NCI-H2171 (cell line): ENCODE measurements at places on chromosomes 7 and 10.

GRCh38 chr10:35336921-35337823 is 863 bp downstream of the CCNY start:
- peak; percentile 30 for DNase-seq

DNA sequence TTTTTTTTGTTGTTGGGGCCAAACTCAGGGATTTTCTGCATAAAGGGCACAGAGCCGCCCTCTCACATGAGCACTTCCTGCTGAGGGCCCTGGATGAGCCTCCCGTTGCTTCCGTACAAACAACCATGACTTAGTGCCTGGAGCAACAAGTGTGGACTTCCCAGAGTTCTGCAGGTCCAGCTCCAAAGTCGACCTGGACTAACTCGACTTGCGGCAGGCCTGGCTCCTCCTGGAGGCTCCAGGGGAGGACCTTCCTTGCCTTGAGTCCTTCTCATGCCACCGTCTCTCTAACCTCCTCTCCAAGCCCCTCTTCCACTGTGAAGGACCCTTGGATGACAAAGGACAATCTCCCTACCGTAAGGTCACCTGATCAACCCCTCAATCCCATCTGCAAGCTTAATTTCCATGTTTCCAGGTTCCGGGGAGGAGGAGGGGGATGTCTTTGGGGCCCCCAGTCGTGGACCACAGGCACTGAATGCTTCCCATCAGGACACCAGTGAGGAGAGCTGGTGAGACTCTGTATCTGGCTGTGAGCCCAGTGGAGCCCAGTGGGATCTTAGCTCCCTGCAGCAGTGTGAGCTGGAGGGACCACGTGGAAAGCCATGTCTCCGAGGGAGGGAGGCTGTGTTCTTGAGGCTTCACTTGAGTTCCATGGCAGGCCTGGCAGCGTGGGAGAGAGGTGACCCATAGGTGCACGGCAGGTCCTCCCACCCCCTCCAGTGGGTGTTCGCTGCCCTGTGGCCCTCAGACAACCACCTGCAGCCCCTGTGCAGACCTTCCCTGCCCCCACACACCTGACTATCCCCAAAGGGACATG is 199.5 kb upstream of the PPP2R2D start:
- DNase-seq = no peak

DNA sequence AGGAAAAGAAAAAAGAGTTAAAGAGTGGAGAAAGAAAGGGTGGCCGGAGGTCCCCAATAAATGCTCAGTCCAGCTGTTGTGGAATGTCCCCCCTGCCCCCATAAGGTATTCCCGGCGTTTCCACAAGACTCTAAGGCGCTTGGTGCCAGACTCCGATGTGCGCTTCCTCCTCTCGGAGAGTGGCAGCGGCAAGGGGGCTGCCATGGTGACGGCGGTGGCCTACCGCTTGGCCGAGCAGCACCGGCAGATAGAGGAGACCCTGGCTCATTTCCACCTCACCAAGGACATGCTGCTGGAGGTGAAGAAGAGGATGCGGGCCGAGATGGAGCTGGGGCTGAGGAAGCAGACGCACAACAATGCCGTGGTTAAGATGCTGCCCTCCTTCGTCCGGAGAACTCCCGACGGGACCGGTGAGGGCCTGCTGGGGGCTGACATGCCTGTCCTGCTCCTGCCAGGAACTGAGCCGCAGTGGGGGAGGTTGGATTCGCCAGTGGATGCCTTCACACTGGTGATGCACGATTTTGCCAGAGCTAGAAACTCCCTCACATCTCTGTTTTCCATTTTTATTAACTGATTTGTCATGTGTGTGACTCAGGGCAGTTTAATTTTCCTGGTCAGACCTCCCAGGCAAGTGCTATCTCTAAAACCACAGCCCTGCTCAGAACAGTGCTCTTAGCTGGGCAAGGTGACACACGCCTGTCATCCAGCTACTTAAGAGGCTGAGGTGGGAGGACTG is 34.2 kb downstream of the TACR2 start:
- DNase-seq = no peak

GRCh38 chr10:11568578-11568977 is 42.9 kb downstream of the USP6NL start:
- DNase-seq = no peak

- no peak for DNase-seq
Measured at GRCh38 chr10:127245456-127245855, 49.1 kb upstream of the INSYN2A start.
